Activated gamma-delta T cell treated with anti-CD3 and anti-CD28 coated beads, Interleukin-2, amount 50 U/mL, for 16 hours (primary cell): ENCODE measurements at places on chromosomes 12 and 14.

- no peak for DNase-seq
These were observed 30.6 kb upstream of the MMP17 start for GRCh38 chr12:131797588-131797934.

DNA sequence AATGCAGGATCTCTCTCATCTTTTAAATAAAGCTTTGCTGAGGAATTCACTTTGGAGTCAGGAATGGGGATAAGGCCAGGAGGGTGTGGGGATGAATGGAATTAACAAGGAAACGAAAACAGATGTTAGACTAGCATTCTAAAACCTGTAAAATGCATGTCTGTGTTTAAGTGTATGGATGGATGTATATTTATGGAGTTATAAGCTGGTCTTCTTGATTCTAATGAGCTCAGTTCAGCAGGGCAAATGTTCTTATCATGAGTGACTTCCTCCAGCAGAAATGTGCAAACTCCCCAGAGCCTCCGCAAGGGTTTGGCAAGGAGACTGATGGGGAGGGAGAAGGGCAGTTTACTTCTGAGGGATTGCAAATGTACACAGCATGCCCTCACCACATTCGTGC lies 149.1 kb downstream of the NTF3 start:
- DNase-seq: no peak

- no peak for DNase-seq
These were observed 254.8 kb downstream of the PDZRN4 start for GRCh38 chr12:41442896-41443295.

GRCh38 chr12:12224240-12224940 lies 42.5 kb downstream of the LRP6 start:
- DNase-seq: no peak

DNA sequence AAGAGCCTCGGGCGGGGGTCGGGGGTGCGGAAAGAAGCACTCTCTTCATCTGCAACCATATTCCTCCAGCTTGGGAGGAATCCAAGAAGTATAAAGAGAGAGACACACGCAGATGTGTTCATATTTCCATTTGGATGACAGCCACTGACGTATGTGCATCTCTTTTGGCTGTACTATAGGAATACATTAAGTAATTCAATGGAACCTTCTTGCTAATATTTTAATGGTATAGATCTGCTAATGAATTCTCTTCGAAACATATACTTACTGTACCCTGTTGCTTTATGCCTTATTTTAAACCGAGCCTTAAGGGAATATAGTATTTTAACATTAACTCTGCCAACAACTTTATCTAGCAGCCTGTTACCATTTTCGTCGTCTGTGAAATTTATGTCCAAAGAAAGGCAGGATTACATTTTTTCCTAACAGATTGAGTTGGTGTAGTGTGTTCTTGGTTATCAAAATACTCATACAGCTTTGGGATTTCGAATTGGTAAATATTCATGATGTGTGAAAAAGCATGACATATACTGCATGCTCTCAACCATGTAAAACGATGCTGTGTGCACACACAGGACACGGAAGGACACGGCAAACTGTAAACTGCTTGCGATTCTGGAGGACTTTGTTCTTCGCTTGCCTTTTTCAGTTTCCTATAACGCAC lies 84.5 kb downstream of the CCDC88C start:
- DNase-seq: no peak

GRCh38 chr14:96576359-96576758 lies 74.2 kb downstream of the PAPOLA start:
- no peak for DNase-seq

DNA sequence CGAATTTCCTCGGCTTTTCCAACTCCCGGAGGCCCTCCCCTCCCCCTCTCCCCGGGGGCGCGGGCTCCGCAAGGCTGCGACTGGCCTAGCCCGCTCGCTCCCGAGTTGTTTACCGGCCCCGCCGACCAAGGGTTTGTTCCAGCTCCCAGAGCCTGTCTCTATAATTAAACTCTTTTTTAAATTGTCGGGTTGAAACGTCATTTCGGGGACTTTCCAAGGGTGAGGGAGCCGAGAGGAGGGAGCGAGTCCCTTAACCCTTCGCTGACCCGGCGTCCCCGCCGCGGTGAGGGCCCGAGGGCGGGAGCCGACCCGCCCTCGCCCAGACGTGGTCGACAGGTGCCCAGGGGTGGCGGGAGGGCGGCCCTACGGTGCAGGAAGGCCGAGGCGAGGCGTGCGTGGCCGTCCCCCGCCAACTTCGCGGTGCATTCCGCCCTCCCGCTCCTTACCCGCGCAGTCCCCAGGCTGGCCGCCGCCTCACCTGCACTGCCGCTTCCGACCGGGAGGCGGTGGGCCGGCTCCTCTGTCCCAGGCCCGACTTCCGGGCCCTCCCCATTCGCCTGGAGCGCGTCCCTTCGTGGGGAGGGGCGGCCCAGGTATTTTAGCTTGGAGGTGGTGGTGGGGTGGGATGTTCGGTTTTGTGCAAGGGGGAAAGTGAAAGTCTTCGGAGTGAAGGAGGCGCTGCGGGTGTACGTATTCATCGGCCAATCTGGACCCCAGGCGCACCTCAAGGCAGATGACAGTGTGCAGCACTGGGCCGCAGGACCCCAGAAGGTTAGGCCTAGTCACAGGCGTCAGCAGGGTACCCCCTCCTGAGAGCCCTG lies 2.9 kb upstream of the ZFP36L1 start:
- DNase-seq: peak; percentile 73

GRCh38 chr12:130677957-130678558 lies 38.0 kb downstream of the RIMBP2 start:
- DNase-seq: no peak

DNA sequence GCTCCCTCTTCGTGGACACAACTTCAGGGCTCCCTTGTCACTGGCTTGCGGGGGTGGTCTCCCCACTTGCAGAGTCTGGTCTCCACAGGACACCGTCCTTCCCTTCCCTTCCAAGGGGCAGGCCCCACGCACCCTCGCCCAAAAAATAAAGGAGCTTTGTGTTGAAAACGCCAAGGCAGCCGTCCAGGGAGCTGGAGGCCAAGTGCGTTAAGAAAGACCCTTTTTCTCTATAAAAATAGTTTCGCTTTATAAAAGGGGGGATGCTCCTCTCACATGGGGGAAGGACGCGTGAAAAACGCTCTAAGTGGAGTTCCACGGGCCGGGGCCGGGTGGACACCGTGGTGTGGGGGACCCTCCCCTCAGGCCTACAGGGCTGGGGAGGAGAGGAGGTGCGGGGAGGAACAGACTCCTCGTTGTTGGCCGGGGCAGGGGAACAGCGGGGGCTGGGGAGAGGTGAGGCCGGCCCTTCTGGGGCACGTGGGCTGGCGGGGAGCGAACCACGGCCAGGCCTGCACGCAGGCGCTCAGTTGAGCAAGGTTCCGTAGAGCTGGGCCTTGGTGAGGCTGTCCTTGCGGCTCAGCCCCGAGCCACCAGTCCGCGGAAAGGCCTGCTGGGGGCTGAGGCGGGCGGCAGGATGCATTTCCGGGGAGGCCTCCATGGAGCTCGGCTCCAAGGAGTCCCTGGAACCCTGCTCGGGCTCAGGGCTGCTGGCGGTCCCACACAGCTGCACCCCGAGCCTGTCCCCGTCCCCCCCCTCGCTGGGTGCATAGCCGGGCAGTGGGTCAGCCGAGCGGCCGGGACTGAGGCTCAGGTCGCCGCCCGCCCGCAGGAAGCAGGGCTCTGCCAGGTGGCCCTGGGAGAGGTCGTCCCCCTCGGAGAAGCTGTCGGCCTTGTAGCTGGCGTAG lies 49.5 kb downstream of the BEGAIN start:
- no peak for DNase-seq

- DNase-seq: no peak
These were observed 379.8 kb downstream of the VRK1 start for GRCh38 chr14:97177016-97177415.

- no peak for DNase-seq
These were observed 5.2 kb upstream of the LMO3 start for GRCh38 chr12:16611146-16611545.

DNA sequence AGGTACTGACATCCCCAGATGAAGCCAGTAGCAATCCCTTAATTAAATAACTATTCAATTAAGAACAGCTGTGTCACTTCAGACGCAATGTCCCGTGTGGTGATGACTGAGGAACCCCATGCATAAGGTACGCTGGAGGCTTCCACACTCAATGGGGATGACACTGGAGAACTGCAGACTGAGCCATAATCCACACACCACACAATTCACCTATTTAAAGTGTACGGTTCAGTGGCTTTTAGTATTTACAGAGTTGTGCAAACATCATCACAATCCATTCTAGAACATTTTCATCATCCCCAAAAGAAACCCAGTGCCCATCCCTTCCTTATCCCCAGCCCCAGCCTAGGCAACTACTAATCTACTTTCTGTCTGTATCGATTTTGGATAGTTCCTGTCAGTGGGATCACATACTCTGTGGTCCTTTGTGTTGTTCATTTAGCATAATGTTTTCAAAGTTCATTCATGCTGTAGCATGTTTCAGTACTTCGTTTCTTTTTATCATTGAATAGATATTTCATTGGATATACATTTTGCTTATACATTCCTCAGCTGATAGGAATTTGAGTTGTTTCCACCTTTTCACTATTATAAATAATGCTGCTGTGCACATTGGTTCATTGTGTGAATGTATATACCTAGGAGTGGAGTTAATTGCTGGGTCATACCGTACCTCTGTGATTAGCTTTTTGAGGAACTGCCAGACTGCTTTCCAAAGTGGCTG lies 61.1 kb downstream of the NINJ2 start:
- DNase-seq: no peak

DNA sequence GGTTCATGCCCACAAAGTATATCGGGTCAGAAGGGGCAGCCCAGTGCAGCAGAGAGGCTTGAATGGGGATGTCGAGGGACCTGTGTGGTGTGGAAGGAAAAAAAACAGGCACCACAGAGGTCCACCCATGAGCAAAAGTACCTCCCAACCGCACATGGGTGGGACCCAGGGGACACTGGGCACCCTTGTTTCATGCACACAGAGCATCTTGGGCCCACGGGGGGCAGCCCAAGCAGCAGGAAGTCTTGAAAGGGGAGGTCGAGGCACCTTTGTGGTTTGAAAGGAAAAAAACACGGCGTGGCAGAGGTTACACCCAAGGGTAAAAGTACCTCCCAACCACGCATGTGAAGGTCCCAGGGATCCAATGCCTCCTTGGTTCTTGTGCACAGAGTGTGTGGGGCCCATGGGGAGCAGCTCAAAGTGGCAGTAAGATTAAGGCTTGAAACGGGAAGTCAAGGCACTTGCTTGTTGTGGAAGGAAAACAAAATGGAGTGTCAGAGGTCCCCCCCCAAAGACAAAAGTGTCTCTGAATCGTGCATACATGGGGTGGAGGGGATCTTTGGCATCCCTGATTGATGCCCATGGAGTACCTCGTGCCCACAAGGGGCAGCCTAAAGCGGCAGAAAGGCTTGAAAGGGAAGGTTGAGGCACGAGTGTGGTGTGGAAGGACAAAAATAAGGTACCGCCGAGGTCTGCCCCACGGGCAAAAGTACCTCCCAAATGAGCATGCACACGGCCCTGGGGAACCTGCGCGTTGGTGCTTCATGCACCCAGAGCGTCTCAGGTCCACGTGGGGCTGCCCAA lies 575.5 kb downstream of the ALG10 start:
- no peak for DNase-seq

DNA sequence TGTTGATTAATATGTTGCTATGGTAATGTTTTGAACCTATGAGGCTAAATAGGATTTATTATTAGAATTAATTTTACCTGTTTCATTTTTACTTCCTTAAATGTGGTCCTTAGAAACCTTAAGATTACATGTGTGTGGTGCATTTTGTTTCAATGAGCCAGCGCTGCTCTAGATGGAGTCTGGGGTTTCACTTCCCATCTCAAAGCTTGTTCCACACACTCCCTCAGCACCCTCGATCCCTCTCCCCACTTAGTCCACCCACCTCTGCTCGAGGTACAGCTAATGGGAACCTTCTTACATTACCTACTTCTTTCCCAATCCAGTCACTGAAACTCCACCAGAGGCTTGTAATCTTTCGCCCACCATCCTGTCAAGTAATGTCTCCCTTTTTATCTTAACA lies 205.2 kb downstream of the PAX9 start:
- DNase-seq: no peak

GRCh38 chr14:105748204-105748578 lies 221.8 kb downstream of the TMEM121 start:
- DNase-seq: no peak

- DNase-seq: no peak
These were observed 466.6 kb downstream of the EGLN3 start for GRCh38 chr14:33484264-33484663.

- no peak for DNase-seq
These were observed 54.5 kb downstream of the DPF3 start for GRCh38 chr14:72839351-72839750.
